ENCODE measurements at places on chromosomes 5 and 9.

DNA sequence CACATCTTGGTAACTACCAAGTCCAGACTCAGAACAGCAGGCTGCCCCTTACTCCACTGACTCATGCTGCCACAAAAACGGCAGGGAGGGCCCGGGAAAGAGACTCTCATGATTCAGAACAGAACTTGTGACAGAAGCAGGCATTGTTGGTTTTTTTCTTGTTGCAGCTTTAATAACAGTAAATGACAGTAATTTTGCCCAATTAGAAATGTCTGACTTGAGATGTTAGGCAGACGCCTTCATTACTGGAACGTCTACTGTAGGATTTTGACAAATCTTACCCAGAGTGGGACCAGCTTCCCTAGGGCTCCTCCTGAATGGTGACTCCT, 77.9 kb downstream of the SEMA5A start:
- no peak for DNase-seq

DNA sequence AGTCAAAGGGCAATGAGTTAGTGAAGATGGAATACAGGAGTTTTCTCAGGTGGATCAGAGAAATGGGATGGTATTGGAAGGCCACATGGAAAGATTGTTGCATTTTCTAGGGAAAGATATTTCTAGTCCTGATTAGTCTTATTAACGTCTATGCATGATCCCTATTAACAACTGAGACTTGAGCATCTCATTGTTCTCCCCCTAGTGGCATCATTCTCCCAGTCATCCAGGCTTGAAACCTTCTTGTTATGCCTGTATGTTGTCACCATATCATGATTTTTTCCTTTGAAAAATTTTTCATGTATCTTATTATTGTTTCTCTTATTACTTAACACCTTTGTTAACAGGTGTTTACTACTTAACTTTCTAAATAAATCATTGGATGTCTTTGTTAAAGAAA, 34.4 kb downstream of the KIF2A start:
- DNase-seq = no peak

- no peak for DNase-seq
Observed at GRCh38 chr9:96513622-96514021, 63.7 kb downstream of the HABP4 start.

GRCh38 chr5:172162323-172162986, 25.6 kb downstream of the STK10 start:
- DNase-seq = no peak

Data from activated naive CD4-positive, alpha-beta T cell treated with Interleukin-2 at 50 U/mL for 16 hours (primary cell).